ENCODE measurements at places on chromosomes 16 and 17.

- no peak for DNase-seq
Observed at GRCh38 chr17:60163108-60163784, 13.5 kb downstream of the CA4 start.

DNA sequence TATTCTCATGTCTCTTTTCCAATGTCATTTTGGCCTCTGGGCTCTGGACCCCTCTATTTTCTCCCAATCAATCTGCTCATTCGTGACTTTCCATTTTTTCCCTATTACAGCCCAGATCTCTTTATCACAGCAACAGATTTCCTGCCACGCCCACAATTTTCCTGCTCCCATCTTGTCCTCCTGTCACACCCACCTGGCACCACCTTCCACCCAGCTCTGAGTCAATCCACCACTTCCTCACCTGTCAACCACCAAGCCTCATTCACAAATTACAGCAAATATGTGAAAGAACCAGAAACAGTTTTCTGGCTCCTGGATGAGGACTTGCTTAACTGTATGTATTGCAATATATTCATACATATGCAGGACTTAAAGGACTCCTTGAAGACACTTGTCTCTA, 311.3 kb downstream of the GRIN2A start:
- DNase-seq: no peak

DNA sequence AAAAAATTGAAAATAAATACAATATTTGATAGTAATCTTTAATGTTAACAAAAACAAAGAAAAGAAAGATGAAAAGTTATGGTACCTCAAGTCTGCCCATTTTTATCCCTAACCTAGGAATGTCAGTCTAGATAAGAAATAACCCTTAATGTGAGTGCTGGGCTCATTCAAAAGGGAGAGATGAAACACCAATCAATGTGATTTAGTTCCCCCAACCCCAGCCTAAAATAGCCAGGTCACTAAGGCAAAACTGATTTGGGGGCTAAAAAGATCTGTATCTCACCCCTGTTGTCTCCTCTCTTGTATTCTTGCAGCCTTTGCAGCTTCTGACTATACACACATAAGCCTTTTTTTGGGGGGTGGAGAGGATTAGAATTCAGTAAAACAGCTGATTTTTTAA, 3.2 kb upstream of the IGF2BP1 start:
- DNase-seq: no peak

DNA sequence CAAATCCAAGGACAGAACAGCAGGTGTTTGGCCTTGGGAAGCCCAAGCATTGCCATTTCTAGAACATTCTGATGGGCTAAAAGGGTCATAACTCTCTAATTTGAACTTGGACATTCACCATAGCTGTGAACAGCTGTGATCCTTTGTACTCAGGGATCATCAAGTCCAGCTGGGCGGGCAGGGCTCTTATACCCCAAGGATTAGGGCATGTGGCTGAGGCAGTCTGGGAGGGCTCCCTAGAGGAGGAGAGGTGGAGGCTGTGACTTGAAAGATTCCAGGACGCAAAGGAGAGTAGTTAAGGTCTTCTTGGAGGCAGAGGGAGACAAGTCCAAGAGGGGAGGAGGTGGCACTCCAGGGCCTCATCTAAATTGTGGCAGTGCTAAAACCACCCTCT, 233.1 kb upstream of the GSE1 start:
- DNase-seq: no peak

DNA sequence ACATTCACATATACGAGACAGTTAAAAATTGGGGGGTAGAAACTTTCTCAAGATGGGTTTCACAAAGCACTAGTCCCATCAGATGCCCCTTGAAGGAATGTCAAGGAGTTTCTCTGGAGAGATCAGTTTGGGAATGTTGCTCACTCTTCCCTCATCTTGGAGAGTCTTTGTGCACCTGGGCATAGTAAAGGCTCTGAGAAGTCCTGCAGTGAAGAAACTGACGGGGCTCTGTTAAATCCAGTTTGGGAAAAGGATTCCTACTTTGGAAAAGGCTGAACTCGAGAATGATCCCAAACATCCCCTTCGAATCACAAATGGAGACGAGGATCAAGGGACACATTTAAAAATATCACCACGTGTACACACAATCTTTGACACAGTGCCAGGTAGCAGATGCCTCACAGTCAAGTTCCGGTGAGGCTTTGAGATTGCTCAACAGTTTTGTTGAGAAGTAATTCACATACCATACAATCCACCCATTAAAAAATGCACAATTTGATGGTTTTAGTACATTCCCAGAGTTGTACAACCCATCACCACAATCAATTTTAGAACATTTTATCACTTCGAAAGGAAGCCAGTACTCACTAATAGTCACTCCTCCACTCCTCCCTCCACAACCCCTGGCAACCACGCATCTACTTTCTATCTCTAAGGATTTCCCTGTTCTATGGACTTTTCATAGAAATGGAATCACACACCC, 203.4 kb upstream of the FOXF1 start:
- no peak for DNase-seq

GRCh38 chr17:78923660-78924453, 1.3 kb downstream of the TIMP2 start:
- peak; percentile 26 for DNase-seq

DNA sequence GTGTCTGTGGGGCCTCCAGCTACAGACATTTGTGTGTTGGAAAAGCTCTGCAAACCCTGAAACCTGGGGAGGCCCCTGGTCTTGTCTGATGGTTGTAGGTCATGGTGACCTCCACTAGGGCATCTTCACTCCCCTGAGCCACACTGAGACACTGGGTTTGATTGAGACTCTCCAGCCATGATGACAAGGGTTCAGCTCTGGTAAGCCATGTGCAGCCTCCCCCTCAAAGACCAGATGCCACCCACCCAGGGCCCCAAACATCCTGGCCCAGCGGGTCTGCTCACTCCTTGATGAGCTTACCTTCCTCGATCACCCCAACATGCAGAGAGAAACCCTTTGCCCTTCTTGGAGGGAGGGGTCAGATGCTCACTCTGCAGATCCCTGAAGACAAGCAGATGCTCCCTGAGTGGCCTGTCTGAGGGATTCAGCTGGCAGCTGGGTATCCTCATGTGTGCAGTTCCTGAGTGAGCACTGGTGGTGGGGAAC, 101.6 kb downstream of the METRNL start:
- no peak for DNase-seq

DNA sequence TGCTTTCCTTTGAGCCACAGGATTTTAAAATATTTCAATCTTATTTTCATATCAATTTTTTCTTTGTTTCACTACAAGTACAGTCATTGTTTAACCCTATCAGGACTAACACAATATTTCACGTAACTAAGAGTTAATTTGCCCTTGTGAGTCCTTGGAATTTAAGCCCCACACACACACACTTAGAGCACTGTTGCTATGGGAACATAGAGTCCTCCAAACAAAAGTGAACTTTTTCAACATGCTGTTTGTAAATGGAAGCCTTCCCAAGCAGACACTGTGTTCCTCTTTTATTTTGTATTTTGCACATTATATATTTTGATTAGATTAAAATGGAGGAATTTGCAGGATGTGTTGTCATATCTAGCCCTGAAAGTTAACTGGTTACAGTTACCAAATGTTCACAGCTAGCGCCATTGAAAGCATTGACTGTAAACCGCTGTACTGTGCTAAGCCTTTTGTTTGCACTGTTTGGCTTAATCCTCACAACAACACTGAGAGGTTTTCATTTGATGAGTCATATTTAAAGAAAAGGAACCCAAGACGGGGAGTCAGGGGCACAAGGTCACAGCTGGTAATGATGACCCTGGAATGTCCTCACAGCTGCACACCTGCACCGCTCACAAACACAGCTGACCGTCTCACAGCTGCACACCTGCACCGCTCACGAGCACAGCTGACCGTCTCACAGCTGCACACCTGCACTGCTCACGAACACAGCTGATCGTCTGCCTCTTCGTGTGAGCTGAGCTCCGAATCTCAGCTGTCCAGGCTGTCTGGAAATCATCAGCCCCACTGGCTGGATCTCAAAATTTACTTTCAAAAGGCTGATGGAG, 6.3 kb downstream of the HSBP1 start:
- DNase-seq: no peak

GRCh38 chr17:61524319-61524718, 66.7 kb downstream of the NACA2 start:
- DNase-seq: no peak

DNA sequence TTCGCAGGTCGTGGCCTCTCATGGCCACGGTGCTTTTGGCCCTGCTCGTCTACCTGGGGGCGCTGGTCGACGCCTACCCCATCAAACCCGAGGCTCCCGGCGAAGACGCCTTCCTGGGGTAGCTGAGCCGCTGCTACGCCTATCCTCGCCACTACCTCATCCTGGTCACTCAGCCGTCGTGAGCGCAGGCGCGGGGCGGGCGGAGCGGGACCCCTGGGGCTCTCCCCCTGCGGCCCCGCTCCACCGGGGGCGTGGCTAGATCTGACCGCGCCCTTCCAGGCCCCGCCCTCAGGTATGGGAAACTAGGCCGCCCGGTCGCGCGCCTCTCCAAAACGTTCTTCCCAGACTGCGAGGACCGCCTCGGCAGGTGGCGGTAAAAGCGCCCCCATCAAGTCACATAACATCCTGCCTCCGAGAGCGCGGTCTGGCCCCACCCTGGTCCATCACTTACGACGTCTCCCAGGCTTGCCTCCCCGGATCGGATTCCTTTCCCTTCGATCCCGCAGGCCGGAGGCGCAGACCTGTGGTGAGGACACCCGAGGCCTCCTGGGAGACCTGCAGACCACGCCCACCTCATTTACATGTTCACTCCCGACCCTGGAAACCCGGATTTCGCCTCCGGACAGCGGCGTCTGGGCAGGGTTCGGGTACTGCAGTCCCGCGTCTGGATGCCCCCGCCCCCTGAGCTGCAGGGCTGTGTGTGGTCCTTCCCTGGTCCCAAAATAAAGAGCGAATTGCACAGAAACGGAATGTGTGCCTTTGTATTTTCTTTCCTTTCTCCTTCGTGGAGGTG, 91.5 kb upstream of the TMEM97 start:
- no peak for DNase-seq

DNA sequence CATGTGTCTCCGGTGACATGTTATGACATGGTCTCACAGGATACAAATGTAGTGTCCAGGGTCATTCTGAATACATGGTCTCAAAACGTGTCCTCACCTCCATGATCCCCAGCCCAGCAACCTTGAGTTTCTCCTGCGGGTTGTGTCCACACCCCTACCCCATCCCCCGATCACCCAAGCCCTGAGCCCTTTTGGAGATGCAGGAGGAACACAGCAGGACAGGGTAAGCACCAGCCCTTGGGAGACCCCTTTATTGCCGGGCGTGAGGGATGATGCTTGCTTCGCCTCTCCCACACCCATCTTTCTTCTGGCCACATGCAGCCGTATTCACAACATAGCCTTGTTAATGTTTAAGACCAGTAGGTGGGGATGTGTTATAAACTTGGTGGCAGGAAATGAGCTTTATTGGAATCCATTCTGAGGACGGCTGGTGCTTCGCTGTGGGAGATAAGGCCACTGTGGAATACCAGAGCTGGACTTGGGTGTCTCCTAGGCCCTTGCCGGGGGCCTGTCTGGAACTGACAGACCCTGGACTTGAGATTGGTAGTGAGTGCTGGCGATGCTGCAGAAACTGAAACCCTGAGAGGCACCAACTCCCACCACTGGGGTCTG, 5.5 kb downstream of the TMEM132E start:
- no peak for DNase-seq

- DNase-seq: no peak
Observed at GRCh38 chr17:38561416-38562214, 44.1 kb downstream of the SRCIN1 start.

- peak; percentile 37 for DNase-seq
Observed at GRCh38 chr17:59105852-59106462, 723 bp downstream of the TRIM37 start.

DNA sequence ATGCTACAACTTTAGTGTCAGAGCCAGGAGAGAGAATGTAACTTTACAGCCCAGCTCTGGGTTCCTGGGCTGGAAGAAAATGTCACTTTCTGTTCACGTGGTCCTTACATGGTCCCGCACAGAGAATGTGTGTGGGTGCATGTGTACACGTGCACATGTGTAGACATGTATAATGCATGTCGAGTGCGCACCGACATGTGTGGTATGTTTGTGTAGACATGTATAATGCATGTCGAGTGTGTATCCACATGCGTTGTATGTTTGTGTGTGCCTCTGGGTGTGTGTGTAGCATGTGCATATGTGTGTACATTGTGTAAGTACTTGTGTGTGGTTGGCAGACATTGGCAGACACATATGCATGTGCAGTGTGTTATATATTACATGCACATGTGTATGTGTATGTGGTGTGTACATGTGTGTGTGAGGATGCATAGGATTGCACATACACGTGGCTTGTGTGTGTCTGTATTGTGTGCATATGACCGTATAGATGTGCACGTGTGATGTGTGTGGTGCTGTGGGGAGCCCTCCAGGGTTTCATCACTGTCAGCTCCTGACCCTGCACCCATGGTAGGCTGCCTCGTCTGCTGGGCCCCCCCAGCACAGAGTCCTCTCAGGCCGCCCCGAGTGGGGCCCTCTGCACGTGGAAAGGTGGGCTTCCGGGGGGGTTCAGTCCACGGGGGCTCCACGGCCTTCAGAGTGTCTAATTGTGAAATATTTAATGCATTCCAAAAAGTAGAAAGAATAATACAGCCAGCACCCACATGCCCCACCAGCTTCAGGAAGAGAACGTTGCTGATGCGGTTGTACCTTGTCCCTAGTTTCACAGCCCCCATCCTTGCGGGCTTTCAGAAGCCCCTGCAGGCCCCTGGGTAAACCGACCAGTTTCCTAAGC, 214.2 kb upstream of the GSE1 start:
- no peak for DNase-seq

DNA sequence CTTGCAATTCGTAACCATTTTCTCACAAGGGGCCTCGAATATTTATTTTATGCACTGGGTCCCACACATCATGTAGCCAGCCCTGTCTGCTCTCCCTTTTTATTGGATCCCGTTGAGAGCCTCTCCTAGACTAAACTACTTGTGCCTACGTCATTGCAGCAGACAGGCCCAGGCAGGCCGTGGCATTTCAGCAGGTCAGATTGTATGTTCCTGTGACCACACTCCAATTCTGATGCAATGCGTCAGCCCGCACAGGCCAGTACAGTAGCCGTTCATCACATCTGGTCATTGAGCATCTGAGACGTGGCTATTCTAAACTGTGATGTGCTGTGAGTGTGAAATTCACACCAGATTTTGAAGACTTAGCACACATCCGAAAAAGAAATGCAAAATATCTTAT, 42.2 kb downstream of the ABAT start:
- no peak for DNase-seq

- DNase-seq: no peak
Observed at GRCh38 chr17:3977387-3977786, 13.2 kb upstream of the ATP2A3 start.

Data from stimulated activated CD8-positive, alpha-beta memory T cell treated with anti-CD3 and anti-CD28 coated beads, Interleukin-2, amount 100 ng/mL, for 1 hour (primary cell).